ENCODE measurements at places on chromosomes 16 and 17.

- DNase-seq: no peak
Measured at GRCh38 chr17:48433896-48434295, 3.9 kb upstream of the SKAP1 start.

DNA sequence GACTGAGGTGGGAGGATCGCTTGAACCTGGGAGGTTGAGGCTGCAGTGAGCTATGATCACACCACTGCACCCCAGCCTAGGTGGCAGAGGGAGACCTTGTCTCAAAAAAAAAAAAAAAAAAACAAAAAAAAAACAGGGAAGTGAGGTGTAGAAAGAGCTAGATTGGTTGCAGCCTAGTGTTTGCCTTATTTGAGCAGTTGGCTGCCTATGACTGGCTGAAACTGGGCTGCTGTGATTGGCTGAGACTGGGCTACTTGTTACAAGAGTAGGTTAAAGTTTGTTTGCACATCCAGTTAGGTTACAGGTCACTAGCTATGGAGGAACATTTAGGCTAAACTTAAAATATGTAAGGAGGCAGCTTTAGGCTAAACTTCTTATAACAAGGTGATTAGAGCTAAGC, 5.7 kb downstream of the DHRS7B start:
- DNase-seq: no peak

DNA sequence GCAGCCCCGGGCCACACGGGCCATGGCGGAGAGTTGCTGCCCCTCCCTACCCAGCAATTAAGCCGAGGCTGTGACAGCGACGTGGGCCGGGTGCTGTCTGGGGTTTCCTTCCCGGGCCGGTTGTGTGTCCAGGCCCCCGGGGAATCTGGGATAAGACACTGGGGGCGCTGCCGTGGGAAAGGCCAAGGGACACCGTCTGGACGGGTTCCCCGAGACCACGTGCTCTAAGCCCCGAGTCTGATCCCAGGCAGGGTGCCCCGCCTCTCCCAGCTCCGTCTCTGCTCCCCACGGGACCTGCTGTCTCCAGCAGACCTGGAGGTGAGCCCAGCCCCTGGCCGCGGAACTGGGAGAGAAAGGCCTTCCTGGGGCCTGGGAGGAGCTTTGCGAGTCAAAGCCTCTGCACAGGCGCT, 92.2 kb downstream of the IRX3 start:
- DNase-seq: no peak

DNA sequence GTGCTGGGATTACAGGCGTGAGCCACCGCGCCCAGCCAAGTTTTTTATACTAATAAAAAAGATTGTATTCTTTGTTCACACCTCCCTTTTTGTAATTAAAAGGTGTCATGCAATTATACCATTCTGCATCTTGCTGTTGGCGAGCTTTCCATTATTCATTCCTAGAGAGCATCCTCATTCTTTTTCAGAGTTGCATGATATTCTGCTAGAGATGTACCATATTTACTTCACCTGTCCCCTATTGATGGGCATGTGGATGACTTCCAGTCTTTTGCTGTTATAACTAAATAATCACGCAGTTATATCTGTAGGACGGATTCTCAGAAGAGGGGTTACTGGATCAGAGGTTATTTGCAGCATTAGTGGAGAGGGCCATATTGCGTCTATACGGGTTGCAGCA, 17.0 kb downstream of the SGSM2 start:
- DNase-seq: no peak

GRCh38 chr17:74203439-74204240, at the start of gene RPL38:
Gene RPL38, plus strand, starts transcription at chr17:74203678. Its CDS starts 278 bp downstream, at chr17:74203956.
- peak; percentile 93 for DNase-seq

- no peak for DNase-seq
Measured at GRCh38 chr16:21613781-21614180, 14.4 kb downstream of the METTL9 start.

DNA sequence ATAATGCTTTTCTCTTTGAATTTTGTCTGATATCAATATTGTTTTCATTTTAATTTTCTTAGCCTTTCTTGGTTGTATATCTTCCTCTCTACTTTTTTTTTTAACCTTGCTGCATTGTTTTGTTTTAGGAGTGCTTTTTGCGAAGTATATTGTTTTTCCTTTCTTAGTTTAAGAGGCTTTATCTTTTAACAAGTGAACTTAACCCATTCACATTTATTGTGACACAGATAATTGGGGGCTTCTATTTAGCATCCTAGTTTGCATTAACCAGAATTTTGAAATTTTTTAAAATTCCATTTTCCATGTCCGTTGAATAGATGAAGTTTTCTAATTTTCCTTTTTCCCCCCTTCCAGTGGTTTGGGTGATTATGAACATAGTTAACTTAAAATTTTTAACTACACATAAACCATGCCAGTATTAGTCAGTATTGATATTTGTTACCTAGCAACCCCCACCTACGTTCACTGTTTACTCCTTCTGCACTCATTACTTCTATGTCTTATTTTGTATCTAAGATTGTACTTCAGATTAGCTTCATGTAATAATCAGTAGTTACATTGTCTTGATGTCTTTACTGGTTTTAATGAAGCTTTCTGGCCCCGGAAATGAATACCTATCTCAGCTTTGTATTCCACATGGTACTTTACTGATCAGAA, 44.4 kb downstream of the TNRC6A start:
- no peak for DNase-seq

GRCh38 chr17:30230596-30231125, 4.8 kb downstream of the SLC6A4 start:
- DNase-seq: no peak

DNA sequence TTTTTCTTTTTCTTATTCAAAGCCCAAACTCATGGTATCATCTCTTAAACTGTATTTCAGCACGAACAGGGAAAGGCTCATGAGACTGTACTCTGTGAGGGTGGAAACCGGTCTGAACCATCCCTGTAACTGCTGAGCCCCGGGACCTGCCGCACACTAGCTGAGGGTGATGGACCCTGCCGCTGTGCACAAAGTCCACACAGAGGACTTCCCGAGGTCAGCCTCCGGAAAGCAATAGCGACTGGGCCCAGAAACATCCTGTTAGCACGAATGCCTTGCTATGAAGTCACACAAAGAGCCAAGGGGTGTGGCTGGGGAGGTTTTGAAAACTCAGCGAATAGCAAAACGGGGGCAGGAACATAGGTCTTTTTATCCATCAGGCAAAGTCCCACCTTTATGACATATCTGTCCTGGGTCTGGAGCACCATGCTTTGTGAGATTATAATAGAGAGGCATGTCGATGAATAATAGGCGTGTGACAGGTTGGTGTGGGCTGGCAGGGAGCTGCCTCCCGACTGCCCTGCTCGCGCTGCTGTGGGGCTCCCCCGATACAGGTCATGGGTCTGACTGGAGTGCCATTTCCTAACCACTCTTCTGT, 33.4 kb downstream of the CDK5R1 start:
- no peak for DNase-seq

DNA sequence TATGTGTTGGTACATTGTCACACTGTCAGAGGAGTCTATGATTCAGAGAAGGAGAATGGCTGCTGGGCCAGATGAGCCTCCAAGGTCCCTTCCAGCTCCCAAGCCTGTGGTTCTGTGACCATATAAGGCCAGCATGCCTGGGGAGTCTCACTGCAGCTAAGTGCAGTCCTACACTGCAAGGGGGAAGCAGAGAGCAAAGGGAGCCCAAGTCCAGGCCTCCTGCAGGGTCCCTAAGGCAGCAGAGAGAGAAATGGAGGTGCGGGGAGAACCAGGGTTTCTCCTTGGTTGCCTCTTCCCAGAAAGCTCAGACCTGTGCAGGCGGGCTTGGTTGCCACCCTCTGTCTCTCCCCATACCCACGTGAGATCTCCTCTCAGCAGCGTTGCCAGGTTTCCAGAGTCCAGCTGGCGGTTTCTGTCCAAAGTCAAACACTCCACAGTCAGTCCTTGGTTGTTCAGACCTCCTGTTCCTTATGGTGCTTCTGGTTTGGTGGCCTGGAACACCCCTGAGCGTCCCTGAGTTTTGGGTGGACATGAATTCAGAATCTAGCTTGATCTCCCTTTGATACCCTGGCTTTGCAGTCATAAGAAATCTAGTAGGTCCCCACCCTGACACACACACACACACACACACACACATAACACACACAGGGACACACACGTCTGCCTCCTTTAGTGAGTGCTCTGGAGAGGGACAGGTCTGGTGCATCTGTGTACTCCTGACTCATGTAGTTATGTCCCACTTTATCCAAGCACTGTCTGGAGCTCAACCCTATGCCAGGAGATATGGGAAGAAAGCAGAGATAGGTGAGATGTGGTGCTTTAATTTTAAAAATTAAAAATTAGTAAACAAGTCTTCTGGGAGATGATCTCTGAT, 78.8 kb downstream of the GNAO1 start:
- no peak for DNase-seq

- no peak for DNase-seq
Measured at GRCh38 chr16:15059324-15059723, 3.5 kb upstream of the NTAN1 start.

DNA sequence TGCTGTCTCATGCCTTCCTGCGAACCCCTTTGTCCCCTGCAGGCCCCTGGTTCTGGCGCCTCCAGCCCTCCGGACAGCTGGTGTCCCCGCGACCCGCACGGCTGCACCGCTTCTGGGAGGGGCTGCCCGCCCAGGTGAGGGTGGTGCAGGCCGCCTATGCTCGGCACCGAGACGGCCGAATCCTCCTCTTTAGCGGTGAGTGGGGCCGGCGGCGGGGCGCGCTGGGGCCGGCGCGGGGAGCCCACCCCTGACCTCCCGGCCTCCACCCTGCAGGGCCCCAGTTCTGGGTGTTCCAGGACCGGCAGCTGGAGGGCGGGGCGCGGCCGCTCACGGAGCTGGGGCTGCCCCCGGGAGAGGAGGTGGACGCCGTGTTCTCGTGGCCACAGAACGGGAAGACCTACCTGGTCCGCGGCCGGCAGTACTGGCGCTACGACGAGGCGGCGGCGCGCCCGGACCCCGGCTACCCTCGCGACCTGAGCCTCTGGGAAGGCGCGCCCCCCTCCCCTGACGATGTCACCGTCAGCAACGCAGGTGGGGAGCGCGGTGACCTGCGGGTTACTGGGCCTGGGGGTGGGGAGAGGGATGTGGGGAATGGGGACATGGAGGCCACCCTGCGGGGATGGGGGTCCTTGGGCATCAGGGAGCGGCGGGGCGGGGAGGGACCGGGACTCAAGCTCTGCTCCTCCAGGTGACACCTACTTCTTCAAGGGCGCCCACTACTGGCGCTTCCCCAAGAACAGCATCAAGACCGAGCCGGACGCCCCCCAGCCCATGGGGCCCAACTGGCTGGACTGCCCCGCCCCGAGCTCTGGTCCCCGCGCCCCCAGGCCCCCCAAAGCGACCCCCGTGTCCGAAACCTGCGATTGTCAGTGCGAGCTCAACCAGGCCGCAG, 7.1 kb upstream of the IL32 start:
- DNase-seq: no peak

DNA sequence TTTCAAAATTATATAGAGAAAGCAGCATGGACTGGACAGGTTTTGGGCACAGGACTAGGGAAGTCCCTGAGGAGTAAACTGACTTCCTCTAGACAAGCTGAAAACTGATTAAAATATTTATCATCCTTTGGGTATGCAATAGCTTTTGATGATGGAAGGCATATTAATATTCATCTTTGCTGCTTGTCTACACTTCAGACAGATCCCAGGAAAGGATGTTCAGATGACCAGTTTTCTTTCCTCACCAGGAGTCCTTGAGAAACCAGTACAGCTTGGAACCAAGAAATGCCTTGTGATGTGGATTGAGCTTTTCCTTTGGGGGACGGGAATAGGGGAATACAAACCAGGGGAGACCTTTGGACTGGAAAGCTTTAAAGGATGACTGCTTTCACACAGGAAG, 195.5 kb downstream of the FTO start:
- no peak for DNase-seq

DNA sequence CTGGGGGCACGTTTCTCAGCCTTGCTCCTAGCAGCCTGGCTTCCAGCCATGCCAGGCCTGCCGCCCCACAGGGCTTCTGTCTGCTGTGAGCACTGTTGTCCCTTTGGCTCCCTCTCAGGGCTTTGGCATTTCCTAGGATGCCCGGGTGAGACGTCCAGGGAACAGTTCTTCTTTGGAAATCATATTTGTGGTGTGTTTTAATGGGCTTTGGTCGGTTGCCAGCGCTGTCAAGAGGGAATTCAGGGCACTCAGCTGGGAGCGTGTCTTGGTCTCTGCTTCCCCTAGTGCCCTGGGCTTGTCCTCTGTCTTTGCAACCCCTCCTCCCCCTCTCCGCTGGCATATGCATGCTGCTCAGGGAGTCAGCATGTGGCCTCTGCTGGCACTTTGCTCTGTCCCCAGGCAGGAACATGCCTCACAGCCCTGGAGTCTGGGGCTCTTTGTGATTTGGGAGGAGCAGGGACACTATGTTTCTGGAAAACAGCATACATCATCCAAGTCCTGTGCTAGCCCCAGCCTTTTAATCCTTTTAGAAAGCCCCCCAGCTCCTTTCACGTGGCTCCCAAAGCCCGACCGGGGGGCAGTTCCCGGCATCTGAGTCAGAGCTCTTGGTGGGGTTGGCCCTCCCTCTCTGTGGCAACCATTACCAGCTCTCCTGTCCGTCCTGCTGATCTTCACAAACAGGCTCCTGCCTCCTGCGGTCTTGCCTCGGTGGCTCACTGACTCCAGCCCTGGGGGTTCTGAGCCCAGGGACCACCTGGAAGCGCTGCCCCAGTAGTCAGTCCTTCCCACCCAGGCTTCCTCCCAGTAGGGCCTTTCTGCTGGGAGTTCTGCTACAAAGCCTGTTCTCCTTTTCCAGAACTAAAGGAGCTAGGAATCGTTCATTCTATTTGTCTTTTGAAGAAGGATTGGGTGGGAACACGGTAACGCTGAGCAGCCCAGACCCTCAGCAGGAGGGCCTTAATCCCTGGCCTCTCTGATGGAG, 26.7 kb downstream of the SAP30BP start:
- DNase-seq: no peak

- DNase-seq: no peak
Measured at GRCh38 chr16:16191493-16192167, 31.7 kb downstream of the ABCC6 start.

DNA sequence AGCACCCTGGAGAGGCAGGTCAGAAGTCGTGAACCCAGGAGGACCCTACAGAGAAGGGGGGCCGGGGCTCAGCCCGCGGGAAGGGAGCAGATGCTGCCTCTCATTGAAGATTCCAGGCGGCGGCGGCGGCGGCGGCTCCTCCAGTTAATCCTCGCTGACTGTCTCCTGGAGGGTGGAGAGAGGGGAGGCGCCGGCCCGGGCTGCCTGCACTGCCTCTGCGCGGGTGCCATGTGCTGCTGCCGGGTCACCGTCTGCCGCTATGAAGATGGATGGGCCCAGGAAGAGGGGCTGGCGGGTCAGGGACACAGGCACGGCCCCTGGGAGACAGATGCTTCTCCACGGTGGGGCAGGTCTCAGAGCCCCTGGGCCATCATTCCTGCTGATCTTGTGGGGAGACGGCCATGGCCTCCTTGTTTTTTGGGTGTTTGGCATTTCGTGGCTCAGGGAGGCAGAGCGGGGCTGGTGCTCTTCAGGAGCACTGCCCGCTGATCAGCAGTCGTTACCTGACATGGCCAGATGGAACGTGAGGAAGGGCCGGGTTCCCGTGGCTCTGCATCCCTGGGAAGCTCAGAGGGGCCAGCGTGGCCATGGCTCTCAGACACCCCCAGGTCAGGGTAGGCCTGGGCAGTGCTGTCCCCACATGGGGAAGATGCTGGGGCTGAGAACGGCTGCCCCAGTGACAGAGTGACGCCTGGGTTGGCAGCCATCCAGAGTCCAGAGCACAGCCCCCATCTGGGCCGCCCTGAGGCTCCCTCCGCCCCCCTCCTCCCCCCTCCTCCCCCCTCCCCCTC, 36.1 kb downstream of the GINS2 start:
- no peak for DNase-seq

GRCh38 chr16:6095414-6095813, 997.8 kb upstream of the EEF2KMT start:
- DNase-seq: no peak

All from D721Med (cell line).